Activated T-cell treated with anti-CD3 and anti-CD28 coated beads, Interleukin-2, amount 50 U/mL, for 4 hours (primary cell): ENCODE measurements at places on chromosomes 13 and 19. TPM values are rescaled to one million over a fixed set of nuclear protein-coding genes. Genes with fewer than 3 reads are reported as not detected.
A peak's percentile ranks its signal among the peaks of the same experiment; 100 is the strongest.

The LILRA1 gene
- total RNA-seq, result not detected

The SGCG gene
- total RNA-seq, result not detected

The FFAR2 gene
- not detected for total RNA-seq

- no peak for DNase-seq
These were observed 500.9 kb upstream of the HTR2A start for GRCh38 chr13:47397739-47398138.

GRCh38 chr19:35002037-35002535 is 2.0 kb downstream of the GRAMD1A start:
- no peak for DNase-seq

GRCh38 chr13:78029901-78030300 is 111.3 kb upstream of the EDNRB start:
- no peak for DNase-seq

DNA sequence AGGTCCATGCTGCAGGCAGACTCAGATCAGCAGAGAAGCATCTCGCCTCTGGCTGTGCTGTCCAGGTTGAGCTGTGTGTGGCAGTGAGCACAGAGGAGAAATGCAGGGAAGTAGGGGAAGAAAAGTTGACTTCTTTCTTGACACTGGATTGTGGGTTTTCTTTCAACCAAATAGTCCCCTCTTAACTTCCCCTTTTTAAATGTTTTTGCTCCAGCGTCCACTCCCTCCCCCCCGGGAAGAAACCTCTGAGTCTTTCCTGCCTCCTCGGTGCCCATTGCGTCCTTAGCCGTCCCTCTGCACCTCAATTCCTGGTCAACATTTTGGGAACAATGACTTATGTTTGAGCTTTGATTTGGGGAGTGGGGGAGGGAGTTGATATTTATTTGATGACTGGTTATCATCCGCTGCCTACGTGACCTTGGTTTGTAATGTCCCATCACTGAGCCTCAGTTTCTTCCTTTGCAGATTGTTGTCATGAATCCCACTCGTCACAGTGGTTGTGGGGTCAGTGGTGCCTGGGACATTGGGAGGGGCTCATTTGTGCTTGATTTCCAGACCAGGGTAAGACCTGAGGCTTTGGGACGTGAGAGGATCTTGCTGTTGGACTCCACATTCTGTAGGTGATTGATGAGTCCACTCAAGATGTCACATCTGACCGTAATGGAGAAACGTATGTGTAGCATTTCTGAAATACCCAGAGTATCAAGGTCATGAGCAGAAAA is at the start of gene LILRB2:
Gene LILRB2 (minus strand): TSS at position 104 of the 722 bp plus-strand sequence. CDS start 614 bp downstream, outside the sequence.
- no peak for DNase-seq

GRCh38 chr19:45110851-45111266 is 17.9 kb downstream of the PPP1R37 start:
- DNase-seq, result no peak

DNA sequence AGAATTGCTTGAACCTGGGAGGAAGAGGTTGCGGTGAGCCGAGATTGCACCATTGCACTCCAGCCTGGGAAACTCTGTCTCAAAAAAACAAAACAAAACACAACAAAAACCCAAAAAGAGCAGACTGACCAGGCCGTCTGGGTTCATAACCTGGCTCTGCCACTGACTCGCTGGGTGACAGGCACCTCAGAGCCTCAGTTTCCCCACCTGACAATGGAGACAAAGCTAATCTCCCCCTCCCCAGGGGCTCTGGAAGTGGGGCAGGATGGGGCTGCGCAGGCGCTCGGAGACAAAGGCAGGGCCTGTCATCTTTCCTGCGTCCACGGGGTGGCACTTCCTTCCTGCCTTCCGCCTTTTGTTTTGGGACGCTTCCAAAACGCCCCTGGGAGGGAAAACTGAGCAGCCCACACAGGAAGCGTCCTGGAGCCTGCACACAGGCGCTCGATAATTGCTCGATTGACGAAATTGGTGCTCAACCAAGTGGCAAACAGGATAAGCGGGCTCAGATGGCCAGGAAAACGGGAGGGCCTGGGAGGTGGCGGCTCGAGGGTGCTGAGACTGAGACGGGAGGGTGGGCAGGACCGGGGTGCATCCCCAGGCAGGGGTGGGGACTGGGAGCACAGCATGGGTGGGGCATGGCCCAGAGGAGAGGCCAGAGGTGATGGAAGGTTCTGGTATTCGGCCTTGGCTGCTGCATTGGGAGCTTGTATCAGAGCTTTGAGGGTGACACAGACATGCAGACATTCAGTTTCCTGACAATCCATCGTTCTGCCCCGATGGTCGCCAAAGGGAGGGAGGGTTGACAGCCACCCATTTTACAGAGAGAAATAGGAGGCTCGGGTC is 17.8 kb downstream of the SPC24 start:
- DNase-seq, result peak; percentile 26

- DNase-seq, result peak; percentile 55
These were observed 593 bp downstream of the ATP8B3 start for GRCh38 chr19:1811472-1811894.

DNA sequence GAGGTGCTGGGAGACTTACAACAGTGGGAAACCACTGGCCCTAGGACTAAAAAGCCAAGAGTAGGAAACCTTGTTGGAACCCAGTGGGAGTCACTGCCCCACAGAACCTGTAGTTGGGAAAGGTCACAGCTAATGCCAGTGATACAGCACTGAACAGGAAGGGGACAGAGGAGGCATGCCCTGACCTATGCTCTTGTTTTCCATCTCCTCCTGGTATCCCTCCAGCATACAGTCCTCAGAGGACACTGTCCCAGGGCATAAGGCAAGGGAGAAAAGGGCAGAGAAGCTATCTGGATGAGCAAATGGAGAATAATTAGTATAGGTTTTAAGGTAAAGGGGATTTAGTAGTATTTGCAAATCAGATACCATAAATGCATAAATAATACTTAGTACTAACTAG is 11.2 kb upstream of the TBC1D4 start:
- DNase-seq, result no peak

DNA sequence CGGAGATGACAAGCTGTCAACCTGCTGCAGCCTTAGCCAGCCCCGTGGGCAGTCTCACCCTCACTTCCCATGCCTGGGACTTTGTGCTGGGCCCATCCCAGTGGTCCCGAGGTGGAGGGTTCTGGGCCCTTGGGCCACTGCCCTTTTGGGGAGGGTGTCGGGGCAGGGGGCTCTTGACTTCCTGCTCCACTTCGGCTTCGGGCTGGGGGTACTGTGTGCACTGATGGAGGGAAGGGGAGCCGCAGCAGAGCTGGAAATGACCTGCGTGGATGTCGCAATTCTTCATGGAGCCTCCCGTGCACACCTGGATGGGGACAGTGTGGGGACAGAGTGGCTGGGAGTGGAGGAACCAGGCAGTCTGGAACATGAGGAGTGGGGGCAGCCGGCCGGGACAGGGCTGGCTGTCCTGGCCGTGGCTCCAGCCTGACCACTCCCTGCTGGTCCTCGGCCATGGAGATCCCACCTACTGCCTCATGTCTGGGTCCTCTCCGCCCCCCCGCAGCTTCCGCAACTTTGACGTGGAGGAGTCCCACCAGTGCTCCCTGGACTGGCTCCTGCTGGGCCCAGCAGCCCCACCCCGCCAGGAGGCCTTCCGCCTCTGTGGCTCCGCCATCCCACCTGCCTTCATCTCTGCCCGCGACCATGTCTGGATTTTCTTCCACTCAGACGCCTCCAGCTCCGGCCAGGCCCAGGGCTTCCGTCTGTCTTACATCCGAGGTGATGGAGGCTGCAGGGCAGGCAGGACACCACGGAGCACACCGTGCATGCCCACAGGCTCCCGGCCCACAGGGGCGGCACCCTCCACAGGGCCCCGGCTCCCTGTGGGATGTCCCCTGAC is 10.2 kb downstream of the LRP3 start:
- no peak for DNase-seq

DNA sequence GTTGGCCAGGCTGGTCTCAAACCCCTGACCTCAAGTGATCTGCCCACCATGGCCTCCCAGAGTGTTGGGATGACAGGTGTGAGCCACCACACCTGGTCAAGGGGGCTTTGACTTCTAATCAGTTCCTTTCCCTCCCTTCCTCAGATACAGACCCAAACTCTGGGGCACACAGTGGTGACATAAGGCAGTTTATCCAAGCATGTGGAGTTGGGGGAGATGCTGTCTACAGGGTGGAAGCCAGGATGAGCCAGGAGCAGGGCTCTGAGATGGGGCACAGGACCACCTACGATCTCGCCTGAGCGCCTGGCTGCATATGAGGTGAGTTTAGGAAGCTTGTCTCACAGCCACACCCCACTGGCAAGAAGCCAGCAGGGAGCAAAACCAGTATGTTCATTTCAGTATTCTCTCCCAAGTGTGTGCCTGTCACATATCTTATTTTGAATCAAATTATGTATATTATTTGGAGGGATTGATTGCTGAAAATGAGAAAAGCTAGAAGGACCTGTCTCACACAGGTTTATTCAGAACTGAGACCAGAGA is 67.7 kb downstream of the KCTD15 start:
- no peak for DNase-seq

DNA sequence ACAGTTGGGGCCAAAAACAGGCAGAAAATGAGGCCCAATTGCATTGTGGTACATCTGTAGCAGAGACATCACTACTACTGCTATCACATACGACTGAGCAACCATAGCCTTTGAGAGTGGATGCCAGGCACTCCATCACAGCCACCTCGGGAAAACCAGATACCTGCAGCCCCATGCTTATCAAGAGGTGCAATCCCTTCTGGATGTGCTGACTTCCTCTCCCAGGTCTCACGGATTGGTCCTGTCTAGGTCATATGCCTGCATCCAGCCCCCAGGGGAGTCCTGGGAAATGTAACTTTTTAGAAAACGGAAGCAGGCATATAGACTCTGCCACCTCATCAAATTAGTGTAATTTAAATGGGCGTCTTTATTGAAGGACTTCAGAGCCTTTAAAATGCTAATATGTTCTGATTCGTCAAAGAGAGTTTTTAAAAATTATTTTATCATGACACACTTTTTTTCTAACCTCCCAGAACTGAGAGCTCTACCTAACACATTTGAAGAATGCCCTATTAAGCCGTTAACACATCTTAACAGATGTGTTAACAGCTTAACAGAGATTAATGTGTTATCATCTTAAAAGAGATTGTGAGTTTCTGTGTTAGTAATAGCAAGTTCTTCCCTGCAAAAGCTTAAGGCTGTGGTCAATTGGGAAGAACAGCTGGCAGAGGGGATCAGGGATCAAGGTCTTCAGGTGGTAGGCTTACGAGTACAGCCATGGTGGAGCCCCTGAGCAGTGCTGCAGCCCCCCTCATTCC is 63.9 kb downstream of the DLEU7 start:
- DNase-seq, result no peak

DNA sequence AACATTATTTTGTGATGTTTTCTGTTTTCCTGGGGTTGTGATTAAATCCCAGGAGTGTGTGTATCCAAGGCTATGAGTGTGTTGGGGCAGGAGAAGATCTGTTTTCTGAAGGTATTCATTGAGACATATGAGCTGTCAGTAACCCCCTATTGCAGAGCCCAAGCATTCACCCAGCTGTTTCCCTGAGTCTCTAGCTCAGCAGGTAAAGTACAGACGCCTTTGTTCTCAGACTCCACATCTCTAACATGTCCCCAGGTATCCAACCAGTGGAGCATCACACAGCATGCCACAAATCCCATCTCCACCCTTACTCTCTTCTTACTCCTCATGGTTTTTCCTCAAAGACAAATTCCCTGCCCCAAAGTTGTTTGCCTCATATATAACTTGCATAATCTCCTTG is 213.6 kb downstream of the PCDH20 start:
- no peak for DNase-seq

GRCh38 chr19:39874404-39874803 is 28.2 kb upstream of the FBL start:
- no peak for DNase-seq

GRCh38 chr19:32404213-32404932 is 1.2 kb upstream of the DPY19L3 start:
- DNase-seq, result no peak

- DNase-seq, result no peak
These were observed 8.6 kb downstream of the GAS6 start for GRCh38 chr13:113855012-113855921.

DNA sequence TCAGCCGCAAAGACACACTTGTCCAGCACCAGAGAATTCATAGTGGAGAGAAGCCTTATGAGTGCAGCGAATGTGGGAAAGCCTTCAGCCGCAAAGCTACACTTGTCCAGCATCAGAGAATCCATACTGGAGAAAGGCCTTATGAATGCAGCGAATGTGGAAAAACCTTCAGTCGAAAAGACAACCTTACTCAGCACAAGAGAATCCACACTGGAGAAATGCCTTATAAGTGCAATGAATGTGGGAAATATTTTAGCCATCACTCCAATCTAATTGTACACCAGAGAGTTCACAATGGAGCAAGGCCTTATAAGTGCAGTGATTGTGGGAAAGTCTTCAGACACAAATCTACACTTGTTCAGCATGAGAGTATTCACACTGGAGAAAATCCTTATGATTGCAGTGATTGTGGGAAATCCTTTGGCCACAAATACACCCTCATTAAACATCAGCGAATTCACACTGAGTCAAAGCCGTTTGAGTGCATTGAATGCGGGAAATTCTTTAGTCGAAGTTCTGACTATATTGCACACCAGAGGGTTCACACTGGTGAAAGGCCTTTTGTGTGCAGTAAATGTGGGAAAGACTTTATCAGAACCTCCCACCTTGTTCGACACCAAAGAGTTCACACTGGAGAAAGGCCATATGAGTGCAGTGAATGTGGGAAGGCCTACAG is 6.8 kb downstream of the ZNF134 start:
- DNase-seq, result no peak

DNA sequence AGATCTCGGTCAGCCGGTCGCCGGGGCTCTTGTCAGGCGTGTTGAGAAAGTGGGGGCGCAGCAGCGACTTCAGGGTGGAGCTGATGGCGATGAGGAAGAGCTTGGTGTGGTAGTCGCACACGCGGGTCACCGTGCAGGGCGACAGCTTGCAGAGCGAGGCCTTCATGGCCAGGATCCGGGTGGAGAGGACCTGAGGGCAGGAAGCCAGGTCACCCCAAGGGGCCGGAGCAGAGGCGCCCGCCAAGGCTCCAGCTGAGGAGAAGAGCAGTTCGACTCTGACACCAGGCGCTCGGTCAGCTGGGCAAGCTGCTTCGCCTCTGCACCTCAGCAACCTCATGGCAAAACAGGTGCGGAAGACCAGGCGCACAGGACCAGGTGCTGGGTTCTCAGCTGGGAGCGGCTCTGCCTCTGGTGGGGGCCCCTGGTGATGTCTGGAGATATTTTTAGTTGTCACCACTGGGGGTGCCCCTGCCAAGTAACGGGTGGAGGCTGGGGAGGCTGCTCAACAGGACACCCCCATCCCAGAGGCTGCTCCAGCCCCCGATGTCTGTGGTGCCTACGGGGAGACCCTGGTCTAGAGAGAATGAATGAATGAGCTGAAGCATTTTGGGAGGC is 15.9 kb downstream of the CFD start:
- DNase-seq, result no peak

GRCh38 chr13:50320271-50320862 is 305.1 kb downstream of the KCNRG start:
- DNase-seq, result no peak

DNA sequence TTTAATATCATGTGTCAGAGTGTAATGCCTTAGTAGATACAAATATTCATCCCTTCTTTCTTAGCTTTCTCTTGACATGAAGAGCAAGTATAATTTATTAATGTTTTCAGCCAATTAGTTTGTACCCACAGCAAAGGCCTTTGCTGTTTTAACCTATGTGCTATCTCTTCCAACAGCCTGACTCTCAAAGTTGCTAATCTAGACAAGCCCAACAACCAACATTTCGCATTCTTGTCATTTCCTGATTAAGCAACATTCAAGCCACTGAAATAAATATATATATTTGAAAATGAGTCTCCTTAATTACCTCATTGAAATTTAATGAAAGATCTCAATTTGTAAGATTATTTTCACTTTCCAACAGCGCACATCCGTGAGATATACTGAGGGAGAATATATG is 18.5 kb downstream of the EPSTI1 start:
- DNase-seq, result no peak

GRCh38 chr13:20053016-20053415 is 94.5 kb downstream of the ZMYM2 start:
- no peak for DNase-seq
